ENCODE measurements at places on chromosomes 11 and 22.

DNA sequence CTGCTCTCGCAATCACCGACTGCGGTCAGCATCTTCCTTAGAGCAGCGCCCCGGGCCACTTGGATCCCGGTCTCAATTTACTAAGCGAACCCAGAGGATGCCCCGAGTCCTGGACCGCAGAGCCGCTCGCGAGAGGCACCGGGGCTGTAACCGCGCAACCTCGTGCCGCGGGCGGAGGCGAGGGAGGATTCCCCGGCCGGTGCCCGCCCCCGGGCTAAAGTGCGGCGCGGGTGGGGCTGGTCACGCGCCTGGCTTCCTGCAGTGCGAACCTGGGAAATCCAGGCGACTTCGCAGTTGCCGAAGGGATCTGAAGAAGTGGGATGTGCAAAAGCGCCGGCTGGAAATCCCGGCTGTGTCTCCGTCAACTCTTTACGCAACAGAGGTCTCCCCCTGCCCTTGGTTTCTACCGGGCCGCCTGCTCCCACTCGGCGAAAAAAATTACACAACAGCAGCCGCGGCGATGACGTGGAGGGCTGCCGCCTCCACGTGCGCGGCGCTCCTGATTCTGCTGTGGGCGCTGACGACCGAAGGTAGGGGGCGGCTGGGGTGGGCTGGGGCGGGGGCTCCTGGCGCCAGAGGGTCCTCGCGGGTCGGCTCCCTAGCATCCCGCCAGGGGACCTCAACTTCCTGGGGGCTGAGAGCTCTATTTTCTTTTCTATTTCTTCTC, at the start of gene NCR3LG1:
TSS of gene NCR3LG1 (plus strand) at position 291 of the 667 bp plus-strand sequence. CDS start at position 461, 170 bp downstream.
- peak; percentile 47 for DNase-seq

DNA sequence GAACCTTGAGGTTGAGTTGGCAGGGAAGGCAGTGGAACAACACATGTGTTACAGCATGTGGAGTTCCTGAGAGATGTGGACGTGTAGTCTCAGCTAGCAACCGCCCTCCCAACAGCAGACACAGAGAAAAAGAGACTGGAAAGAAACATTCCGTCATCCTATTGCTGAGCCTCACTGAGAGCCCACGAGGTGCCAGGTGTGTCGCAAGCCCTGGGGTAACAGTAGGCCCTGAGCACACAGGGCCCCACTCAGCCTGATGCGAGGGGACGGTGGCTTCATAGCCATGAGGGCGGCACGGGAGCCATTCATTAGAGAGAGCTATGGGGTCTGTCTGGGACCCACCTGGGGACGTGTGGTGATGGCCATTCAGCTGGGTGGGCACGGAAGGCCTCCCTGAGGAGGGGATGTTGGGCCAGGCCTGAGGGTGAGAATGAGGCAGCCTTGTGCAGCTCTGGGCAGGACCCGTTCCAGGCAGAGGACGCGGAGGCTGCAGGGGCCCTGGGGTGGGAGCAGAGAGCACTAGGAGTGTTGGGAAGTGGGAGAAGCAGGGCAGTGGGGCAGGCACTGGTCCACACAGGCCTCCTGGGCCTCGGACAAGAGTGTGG, 26.2 kb downstream of the MPPED1 start:
- DNase-seq: no peak

DNA sequence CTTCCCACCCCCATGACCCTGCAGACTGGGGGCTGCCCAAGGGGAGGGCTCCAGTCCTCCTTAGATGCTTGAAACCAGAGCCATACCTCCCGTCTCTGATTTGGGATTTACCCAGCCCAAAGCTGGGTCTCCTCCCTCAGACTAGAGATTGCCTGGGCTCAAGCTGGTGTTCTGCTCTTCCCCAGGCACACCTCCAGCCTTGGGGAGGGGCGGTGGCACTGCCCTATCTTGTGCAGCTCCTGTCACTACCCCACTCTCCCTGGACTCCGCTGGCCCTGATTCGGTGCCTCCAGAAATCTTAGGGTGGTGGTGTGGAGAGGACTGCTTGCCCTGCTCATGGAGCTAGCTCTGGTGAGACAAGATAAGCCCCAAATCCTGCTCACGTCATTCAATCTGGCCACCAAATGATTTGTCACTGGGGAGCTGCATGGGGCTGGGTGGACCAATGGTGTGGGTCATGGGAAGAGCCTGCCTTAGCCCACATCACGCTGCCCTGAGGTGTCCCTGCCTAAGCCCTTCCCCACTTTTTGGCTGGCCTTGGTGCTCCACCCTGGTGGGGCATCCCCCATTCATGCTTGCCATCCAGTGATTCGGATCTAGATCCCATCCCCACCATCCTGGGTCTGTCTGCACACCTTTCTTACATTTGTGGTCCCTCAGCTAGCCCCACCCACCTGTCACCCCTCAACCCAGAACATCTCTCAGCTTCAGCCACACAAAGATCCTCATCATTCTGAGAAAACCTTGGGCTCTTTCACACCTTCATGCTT, 87.7 kb downstream of the PDE2A start:
- DNase-seq: no peak

- DNase-seq: no peak
These were observed 2.1 kb upstream of the SMIM38 start for GRCh38 chr11:69153661-69154060.

- no peak for DNase-seq
These were observed 18.2 kb upstream of the TXNRD2 start for GRCh38 chr22:19959587-19960490.

- DNase-seq: no peak
These were observed 31.3 kb downstream of the RCN1 start for GRCh38 chr11:32122200-32122599.

GRCh38 chr11:3840870-3841425, at the start of gene RHOG:
RHOG (minus strand) TSS chr11:3840959; CDS start chr11:3828138, 12,821 bp downstream.
- DNase-seq: peak; percentile 55

GRCh38 chr11:8168485-8169257, at the start of gene RIC3:
RIC3 (minus strand) TSS chr11:8169025; CDS start chr11:8168989, 36 bp downstream.
- DNase-seq: peak; percentile 40

Measured in CD4-positive, alpha-beta T cell treated with Interleukin-2 at 100 ng/mL for 4 hours (primary cell).